ENCODE measurements at places on chromosomes 4 and X.

DNA sequence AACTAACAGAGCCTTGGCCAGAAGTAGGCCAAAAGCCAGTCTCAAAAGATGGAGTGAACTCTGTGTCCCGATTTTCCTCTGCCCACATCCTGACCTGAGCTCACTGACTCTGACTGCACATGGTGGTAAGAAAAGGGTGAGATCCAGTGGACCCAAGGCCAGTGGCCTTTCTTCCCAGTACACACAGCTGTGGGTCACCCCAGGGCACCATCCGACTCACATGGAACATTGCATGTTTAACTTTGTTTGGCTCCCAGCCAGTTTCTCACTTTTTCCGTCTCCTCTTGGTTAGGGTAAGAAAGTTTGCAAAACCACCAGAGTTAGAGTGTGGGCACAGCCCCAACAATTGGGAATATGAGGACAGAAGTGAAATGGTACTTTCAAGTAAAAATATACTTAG lies 69.8 kb downstream of the GAB1 start:
- no peak for DNase-seq

DNA sequence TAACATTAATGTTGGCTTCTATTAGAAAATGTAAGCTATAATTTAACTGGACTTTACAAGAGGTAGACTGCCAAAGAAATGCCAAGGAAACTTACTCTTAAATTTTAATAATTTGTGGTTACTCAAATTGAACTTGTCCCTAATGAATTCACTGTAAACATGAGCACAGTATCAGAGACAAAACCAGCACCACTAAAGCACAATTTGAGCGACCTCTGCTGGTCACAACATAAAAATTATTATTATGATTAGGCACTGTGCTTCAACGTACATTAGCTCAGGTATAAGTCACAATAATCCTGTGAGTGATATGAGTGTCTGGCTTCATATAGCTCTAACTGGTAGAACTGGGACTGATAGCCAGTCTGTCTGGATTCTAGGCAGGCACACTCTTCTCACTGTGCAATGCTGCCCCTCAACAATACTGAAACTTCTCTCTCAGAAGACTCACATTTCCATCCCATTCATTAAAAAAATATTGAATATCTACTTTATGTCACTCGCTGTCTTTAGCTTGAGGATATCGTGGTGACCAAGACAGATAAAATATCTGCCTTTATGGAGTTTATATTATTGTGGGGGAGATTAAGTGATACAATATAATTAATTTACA lies 8.0 kb downstream of the NUDT6 start:
- DNase-seq: no peak

DNA sequence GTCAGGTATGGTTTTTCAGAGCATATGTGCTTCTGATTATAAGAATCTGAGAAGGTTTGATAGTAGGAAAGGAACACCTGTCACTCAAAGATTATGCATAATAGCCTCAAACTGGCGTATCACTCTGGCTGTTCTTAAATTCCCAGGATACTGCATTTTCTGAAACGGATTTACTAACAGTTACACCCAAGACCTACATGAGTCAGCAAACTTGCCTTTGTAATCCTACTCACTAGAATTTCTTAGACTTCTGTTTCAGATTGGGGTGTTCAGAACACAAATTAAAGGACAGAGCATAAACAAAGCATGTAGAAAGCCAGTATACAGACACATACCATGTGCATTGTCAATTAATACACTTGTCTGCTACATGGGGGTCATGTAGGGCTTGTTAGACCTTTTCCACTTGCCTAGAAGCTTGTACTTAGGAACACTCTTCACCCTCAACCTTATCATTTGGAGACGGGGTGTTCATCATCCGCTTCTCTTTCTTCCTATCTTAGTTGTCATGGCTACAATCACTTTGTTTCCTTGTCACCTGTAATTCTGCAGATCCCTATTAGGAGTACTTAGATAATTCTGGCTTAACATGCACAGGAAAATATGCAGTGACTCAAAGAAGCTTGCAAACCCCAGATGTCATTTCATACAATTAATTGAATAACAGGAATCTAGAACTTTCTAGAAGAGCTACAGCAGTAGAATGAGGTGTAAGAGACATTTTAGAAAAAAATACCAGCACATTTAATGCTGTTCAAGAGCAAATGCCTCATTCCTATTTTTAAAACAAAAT lies 593.0 kb upstream of the TENM3 start:
- no peak for DNase-seq

- DNase-seq: no peak
Measured at GRCh38 chr4:48369248-48369647, 27.9 kb downstream of the SLAIN2 start.

DNA sequence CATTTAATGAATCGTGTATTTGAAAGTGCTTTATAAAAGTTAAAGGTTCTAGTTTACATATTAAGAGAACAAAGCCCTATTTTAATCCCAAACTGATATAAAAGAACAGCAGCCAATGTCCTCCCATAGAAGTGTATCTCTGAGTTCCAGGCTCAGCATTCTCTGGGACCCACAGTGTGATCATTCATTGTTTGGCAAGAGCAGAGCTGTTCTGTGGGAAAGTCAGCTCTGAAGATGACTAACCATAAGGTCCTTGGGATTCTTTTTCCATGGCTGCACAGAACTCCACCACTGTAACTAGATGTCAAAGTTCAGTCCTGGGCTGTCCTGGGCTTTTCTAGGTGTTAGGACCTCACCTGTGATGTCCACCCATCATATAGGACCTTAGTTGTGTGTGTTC lies 157.0 kb upstream of the TLL1 start:
- DNase-seq: no peak

GRCh38 chr4:186954509-186954908 lies 230.9 kb upstream of the FAT1 start:
- no peak for DNase-seq

- no peak for DNase-seq
Measured at GRCh38 chr4:34108391-34108790, 2135.9 kb downstream of the ARAP2 start.

DNA sequence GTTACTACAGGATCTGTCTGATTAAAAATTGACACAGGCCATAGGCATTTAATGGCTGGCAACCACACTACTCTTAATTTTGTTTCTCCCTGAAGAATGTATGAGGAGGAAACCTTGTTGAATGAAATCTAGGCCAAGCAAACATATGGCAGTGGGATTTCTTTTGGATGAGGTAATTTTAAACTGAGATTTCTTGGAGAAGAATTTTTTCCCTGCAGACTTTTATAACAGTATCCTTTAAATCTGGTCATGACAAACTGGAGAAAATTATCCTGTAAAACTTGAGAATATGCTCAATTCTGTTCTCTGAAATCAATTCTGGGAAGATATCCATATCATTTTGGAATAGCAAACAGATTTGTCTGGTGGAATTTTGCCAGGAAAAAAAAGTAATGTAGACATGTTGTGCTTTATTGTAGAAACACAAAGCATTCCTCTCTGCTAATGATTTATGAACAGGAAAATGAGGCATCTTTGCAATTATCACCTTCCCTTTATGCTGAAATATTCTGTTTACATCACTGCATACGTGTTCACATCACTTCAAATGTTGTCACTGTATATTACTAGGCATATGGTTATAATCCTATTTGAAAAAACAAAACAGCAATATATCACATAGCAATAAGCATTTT lies 108.3 kb upstream of the ARSJ start:
- peak; percentile 5 for DNase-seq

- DNase-seq: no peak
Measured at GRCh38 chrX:26100421-26100920, 37.7 kb upstream of the MAGEB18 start.

GRCh38 chr4:185554365-185555126 lies 19.2 kb upstream of the PDLIM3 start:
- no peak for DNase-seq

GRCh38 chr4:169818063-169818679 lies 60.4 kb upstream of the HPF1 start:
- DNase-seq: no peak

- DNase-seq: no peak
Measured at GRCh38 chr4:878796-879728, 53.1 kb downstream of the GAK start.

DNA sequence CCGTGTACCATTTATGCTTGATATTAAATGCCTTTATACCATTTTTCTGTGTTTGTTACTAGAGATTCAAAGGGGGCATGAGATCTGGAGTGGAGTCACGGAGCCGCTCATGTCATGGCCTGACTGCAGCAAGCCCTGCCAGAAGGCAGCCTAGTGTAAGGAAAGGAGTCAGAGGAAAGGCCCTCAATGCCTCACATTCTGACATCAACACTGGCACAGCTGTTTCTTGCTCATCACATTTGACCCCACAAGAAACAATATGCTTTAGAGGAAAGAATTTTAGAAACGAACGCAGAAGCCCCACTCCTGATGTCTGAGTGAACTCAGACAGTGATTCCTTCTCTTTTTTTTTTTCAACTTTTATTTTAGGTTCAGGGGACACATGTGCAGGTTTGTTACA lies 322.4 kb upstream of the CPEB2 start:
- DNase-seq: no peak

- peak; percentile 10 for DNase-seq
Measured at GRCh38 chrX:72137846-72138495, 6.3 kb upstream of the RTL5 start.

DNA sequence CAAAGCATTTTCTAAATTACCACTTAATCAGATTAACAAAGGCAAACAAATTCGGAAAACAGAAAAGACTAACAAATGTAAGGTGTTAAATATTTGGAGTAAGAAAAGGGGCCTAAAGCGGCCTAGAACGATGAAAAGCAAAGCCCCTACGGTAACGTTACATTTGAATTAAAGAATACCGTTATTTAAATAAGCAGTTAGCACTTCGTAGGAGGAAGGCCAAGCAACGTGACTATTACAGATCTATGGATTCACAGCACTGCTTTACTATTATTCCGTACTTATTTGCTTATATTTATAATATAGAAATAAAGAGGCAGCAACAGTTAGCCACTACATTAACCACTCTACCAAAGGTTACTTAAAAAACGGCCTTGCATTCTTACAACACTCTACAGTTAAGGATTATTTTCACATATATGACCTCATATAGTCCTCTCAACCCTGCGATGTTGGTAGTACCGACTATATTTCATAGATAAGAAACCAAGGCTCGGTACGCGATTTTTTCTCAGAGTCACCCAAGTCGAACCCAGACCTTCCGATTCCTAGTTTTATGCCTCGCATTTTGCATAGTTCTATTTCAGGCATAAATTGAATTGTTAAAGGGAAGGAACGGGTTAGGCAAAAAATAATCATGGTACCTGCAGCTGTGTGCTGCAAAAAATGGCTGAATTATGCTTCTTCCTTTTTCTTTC lies 2.9 kb downstream of the KLHL15 start:
- no peak for DNase-seq

- DNase-seq: peak; percentile 64
Measured at GRCh38 chrX:154534526-154535322, 11.9 kb downstream of the G6PD start.

- no peak for DNase-seq
Measured at GRCh38 chr4:118249890-118250289, 102.9 kb downstream of the PRSS12 start.

- no peak for DNase-seq
Measured at GRCh38 chr4:190020790-190021717, 6.0 kb downstream of the FRG2 start.

DNA sequence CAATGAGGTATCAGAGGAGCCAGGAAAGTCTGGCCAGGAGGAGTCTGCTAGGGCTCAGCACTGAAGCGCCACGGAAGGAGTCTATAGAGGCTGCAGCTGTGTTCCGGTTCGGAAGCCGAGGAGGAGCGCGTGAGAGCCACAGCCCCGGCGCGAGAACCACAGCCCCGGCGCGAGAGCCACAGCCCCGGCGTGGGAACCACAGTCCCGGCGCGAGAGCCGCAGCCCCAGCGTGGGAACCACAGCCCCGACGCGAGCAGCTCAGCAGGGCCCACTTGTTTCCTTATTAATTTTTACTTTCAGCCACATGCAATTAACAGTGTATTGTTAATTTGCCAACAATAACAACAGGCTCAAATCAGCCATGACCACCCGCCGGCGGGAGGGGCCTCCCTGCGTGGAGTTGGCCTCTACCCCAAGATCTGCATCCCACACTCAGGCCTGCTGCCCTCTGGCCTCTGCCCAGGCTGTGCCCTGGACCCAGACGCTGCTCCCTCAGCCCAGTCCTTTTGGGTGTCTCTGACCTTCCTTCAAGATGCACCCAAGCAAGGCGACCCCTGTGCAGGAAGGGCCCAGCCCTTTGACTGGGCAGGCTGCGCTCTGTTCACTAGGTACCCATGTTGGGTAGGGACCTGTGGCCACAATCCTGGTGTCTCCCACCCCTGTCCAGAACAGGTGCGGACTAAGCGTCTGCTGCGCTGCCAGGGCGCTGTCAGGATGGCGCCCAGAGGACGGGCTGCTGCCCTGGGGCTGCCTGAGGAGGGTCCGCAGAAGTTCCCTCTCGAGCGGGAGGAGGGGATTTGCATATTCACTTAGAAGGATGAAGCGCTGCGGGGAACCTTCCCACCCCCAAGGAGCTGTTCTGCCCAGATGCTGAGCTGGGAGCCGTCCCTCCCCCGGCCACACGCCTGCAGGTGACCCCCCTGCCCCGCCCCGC lies 113.8 kb downstream of the ADRA2C start:
- DNase-seq: no peak

GRCh38 chr4:47838445-47838844 lies 578 bp upstream of the CORIN start:
- DNase-seq: no peak

DNA sequence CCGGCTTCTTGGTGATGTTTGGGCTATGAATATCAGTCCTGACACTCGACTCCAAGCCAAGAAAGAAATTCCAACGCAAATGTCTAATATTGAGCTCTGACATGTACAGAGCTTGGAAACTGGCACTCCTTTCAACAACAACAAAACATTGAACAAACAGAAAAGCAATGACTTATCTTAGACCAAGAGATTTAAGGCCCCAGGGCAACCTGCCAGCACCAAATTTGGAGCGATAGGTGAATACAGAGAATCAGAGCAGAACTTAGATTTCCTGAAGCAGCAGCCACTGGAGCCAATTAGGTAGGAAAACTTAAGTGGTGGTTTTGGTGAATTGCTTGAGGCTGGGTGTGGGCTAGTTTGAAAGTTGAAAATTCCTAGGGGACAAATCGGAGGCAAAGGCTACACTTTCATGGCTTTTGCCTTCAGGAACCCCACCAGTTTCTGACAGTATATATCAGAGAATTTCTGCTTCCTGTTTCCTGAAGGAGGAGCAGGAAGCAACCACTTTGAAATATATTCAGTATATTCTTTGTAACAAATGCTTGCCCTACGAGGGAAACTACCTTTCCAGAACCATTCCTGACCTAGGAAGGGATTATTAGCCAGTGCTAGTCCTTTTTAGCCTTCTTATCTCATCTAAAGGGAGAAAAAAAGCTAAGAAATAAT lies 10.1 kb upstream of the FMR1 start:
- DNase-seq: no peak

- no peak for DNase-seq
Measured at GRCh38 chr4:83276299-83277040, 8.1 kb downstream of the COQ2 start.
